Globus pallidus (tissue), 1 donor: ENCODE measurements at places on chromosomes 5 and 9.

DNA sequence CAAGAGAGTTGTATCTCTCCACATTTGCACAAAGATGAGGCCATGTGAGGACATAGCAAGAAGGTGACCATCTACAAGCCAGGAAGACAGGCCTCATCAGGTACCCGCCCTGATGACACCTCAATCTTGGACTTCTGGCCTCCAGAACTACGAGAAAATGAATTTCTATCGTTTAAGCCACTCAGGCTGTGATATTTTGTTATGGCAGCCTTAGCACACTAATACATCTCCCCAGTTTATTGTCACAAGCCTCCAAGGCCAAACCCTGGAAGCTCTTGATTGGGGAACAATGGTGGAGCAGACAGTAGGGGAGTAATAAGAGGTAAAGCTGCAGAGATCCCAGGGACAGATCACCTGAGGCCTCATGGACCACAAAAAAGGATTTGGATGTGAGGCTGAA, 7.7 kb upstream of the P4HA2 start:
- DNase-seq: no peak

DNA sequence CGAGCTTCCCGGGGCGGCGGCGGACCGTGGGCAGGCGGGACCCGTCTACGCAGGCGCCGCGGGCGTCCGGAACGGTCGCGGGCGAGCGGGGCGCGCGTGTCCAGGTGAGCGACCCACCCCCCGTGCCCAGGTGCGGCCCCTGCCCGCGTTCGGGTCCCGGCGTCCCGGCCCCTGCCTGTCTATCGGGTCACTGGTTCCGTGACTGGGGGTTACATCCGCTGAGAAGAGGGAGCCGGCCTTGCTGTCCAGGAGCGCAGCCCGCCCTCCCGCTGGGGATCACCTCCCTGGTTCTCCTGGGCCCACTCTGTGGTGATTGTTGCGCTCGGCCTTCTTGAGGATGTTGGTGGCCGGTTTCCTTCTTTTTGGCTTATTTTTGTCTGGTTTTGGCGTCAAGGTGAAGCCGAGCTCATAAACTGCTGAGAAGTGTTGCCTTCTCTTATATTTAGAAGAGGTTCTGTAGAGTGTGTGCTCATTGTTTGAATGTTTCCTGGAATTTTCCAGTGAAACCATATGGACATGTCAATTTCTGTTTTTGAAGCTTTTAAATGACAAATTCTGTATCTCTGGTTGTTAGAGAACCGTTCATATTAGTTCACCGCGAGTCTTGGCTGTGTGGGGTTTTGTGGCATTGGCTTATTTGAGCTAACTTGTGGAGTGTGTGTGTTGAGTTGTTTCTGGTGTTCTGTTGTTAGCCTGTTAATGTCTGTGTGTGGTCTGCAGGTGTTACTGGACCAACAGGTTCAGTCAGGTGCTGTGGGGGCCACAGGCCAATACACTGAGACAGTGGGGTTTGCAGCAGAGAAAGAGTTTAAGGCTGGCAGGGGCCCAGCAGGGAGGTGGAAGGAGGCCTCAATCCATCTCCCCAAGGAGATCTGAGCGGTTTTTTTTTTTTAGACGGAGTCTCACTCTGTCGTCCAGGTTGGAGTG, 621 bp downstream of the CEP72 start:
- DNase-seq: no peak

DNA sequence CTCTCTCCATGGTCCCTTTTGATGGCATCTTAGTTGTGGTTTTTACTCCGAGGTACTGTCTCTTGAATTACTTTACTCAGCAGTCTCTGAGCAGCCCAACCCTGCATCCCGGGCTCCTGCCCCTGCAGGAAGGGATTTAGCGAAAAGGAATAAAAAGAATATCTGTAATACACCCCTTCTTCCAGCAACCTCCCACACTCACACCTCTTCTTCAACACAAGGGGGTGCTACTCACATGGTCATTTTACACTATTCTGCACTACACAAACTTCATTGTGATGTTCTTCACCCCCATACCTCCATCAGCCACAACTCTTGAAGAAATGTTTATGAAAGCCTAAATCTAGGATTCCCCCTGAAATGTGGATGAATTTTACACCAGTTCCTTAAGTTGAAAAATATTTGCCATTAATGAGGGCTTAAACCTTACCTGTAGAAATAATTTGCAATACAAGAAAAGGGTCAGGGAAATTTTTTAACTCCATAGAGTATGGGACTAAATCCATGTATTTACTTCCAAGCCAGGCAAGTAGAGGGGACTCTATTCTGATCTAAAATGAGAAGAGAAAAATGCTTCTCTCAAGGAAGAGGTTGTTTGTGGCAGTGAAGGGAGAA, 26.0 kb downstream of the TPD52L3 start:
- DNase-seq: peak; percentile 68

DNA sequence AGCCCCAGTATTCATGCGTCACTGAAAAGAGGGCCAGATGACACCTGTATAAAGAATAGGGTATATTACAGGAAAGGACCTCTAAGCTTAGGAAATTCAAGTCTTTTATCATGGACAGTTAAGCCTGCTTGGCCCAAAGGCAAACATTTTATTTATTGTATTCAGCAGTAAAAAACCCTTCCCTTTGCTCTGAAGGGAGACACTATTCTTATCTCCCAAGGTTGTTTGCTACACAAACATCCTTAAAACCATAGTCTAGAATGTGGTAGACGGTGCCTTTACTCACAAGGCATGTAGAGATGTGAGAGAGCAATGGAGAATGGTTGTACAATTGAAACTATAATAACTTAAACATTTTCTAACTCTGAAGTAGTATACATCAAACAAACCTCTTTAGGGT, 33.9 kb downstream of the FTMT start:
- no peak for DNase-seq

DNA sequence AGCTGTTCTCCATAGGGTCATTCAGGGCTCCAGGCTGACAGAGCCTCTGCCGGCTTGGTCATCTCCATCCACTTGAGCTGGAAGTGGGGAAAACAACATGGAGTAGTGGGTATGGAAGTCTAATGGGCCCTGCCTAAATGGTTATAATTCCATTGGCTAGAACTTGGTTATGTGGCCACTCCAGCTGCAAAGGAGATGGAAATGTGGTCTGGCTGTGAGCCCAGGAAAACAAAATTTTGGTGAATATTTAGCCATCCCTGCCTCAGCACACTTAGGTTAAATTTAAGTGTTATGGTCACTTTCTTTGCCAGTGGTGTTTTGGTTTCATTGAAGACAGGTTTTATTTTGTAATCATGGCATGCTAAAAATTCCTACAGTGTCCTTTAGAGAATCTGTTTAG, 112.3 kb downstream of the SMARCA2 start:
- DNase-seq: no peak

- no peak for DNase-seq
Measured at GRCh38 chr9:1200847-1201251, 150.7 kb downstream of the DMRT2 start.

DNA sequence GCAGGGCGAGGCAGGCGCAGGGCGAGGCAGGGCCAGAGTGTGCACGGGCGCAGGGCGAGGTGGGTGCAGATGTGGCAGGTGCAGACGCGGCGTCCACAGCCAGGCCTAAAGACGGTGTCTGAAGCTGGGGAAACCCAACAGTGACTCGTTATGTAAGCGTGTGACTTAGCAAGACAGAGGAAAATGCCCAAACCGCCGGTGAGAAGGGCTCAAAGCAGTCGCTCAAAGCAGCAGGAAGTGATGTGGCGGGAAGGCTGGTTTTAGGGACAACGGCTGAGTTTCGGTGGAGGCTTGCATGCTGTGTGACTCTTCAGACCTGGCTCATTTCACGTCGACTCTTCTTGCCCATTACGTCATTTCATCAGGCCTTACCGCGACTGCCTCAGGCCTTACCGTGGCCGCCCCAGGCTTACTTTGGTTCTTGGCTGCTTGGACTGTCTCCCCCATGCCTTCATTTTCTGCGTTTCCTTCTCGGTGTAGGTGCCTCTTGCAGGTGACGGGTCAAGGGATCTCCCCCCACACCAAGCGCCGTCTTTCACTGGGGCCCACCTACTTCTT, 50.5 kb upstream of the EXOC3 start:
- no peak for DNase-seq

GRCh38 chr5:40401284-40402006, 278.3 kb upstream of the PTGER4 start:
- no peak for DNase-seq

DNA sequence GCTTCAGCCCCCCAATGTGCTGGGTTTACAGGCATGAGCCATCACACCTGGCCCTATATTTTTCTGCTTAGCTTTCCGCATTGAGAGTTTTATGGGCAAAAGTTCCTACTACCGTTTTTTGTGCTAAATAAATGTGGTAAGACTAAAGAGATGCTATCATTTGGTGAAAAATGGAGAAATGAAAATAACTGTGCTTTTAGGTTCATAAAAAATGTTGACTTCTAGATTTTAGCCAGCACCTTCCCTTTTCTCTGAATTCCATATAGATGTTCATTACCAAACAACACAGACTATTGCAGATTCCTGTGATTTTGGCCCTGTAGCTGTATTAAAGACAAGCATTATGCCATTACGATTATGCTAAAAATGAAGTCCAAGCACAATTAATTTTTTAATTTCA, 72.0 kb upstream of the CTSL start:
- no peak for DNase-seq

GRCh38 chr9:129656795-129657390, 8.6 kb upstream of the PRRX2 start:
- no peak for DNase-seq

GRCh38 chr5:34564710-34565235, 91.4 kb upstream of the RAI14 start:
- DNase-seq: no peak

DNA sequence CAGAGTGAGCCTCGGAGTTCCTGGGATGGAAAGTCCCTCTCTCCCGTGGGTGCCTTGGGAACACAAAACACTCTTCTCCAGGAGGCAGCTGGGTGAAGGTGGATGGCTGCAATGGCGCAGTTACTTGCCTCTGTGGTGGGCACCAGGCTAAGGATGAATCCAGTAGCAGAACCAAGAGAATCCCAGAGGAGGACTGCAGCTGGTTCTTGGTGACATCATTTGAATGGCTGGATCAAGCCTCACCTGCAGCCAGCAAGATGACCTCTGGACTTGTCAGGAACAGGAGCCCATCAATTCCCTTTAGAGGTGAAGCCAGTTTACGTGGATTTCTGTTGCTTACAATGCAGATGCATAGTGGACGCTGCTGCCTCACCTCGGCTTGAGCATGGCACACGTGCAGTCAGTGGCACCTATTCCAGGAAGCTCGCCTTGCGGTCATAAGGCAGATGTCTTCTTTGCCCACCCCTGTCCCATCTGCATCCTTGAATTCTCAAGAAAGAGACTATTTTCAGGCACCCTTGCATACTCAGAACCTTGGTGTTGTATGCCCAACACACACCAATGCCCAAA, 34.1 kb upstream of the ADAMTS2 start:
- no peak for DNase-seq

- DNase-seq: no peak
Measured at GRCh38 chr5:149824846-149825245, 94.7 kb downstream of the PPARGC1B start.

GRCh38 chr9:123007269-123007668, 26.2 kb upstream of the GPR21 start:
- no peak for DNase-seq

GRCh38 chr9:137784641-137785513, 92.7 kb upstream of the CACNA1B start:
- no peak for DNase-seq

DNA sequence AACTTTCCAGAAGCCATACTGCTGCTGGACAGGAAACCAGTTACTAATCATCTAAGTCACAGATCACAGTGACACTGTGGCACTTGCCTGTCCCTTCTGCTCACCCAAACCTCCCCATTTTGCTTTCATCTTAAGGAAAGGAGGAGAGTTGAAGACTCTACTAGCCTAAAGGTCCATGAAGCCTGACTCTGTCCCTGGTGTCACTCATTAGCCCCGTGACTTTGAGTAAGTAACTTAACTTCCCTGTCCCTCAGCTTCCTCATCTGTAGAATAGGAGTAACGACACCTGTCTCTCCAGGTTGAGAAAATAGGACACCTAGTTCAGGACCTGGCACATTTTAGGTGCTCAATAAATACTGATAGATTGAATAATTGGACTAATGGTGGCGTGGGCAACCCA, 536 bp upstream of the SLC6A7 start:
- DNase-seq: no peak

DNA sequence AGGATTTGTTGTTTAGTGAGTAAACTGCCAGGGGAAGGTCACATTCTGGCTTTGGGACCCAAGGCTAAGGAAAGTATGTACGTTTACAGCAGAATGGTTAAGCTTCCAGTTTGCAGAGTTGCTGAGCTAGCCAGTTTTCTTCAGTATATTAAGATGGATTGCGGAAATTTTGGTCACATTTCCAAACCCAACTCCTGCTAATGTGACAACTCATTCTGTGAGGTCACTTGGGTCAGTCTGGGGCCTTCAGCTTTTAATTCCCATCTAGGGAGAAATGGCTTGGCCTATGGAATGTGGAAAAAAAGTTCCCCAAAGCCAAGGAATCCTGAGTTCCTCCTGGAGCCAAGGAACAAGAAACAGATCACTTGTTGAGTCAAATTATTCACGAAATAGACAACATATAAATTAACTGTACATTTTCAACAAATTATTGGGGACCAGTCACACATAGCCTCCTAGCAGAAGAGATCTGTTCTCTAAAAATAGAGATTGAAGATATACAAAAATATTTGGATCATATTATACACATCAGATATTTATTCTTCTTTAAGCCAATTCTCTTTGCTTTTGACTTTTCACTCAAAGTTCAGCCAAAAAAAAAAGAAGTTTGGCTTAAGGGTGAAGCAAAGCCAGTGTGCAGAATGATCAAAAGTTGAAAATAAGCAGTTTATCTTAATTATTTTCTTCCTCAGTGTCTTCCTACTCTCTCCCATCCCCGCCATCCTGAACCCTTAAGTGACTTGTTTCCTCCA, 8.8 kb downstream of the KCNV2 start:
- no peak for DNase-seq

GRCh38 chr9:87512311-87512710, 14.6 kb downstream of the DAPK1 start:
- DNase-seq: peak; percentile 26

DNA sequence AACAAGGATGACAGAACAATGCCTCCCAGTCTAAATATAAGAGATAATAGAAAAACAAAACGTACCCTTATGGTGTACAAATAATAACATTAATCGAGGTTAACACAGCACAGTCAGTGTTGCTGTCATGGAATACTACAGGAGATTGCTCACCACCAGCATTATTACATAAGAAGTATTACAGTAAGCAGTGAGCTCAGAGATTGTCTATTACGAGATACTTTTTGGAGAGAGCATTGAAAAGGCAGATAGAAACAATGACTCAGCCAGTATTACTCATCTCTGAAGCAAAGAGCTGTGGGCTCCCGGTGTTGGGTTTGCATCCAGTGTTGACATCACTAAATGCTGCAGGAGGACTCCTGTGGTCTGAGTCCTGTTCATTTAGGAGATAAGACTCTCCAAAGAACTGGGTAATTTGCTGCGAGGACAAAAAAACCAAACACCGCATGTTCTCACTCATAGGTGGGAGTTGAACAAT, 191.9 kb upstream of the SEMA6A start:
- no peak for DNase-seq

GRCh38 chr9:81776390-81776789, 87.0 kb upstream of the TLE1 start:
- no peak for DNase-seq

DNA sequence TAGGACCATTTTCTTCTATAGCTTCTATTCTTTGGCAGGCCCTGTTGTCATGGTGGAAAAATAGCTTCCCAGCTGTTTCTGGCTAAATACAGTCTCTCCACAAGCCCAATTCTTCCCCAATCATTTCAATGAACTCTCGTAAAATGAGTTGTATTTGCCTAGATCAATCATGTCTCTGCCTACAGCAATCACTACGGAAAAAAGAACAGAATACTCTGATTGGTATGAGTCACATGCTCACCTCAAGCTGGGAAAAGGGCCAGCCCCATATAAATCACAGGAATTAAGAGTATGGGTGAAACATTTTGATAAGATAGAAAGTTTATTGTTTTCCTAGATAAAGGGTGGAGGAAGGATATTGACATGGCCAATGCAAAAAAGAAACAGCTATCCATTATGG, 711.4 kb downstream of the EFNA5 start:
- DNase-seq: no peak
